Naive thymus-derived CD4-positive, alpha-beta T cell (primary cell): ENCODE measurements at places on chromosomes 3 and 15.

GRCh38 chr3:132556508-132557159, 40.4 kb upstream of the ACKR4 start:
- H3K36me3 ChIP-seq = peaks cover 9% of the 10 kb centered on the region
- DNase-seq = no peak
- H3K27me3 ChIP-seq = no peaks in the 10 kb centered on the region
- H3K27ac ChIP-seq = no peak overlapping the region
- no peaks in the 10 kb centered on the region for H3K4me1 ChIP-seq

DNA sequence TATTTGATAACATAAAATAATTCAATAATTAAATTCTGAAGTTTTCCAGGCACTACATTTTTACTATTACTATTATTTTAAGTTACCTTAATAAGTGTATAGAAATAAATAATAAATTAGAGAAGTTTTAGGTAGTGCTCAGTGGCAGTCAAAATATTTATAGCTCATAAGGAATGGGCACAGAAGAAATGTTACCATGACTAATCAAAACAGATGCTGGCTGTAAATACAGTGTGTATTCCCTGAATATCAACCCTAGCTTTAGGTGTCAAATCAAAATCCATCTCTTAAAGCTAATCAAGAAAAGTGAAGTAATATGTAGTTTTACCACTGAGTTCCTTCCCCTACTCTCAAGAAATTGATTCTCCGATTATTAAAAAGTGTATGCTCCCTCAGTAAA, 35.5 kb downstream of the ZBTB20 start:
- H3K27ac ChIP-seq = no peak overlapping the region
- no peak for DNase-seq
- H3K4me1 ChIP-seq = no peaks in the 10 kb centered on the region
- H3K36me3 ChIP-seq = peaks cover 5% of the 10 kb centered on the region

DNA sequence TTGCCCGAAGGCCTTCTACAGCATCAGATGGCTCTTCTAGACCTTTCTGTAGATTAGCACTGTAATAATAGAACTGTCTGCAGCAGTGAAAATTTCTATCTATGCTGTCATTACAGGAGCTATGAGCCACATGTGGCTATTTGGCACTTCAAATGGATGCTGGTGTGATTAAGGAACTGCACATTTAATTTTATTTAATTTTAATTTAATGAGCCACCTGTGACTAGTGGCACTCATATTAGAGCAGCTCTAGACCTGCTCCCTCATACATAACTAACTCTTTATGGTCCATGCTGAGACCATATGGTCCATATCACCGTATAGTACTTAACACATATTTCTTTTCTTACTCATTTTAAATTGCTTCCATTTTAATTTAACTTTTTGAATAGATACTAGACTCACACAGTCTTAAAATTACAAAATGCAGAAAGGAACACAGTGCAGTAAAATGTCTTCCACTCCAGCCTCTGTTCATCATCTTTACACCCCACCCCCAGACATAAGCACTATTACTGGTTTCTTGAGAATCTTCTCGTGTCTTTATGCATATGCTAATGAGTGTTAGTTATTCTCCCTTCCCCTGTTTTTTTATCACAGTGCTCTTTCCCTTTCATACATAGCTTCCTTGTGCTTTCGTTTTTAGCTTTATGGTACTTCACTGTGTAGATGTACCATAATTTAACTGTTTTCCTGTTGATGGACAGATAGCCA, 9.6 kb downstream of the LSM3 start:
- no peak overlapping the region for H3K4me3 ChIP-seq
- H3K36me3 ChIP-seq = no peaks in the 10 kb centered on the region

DNA sequence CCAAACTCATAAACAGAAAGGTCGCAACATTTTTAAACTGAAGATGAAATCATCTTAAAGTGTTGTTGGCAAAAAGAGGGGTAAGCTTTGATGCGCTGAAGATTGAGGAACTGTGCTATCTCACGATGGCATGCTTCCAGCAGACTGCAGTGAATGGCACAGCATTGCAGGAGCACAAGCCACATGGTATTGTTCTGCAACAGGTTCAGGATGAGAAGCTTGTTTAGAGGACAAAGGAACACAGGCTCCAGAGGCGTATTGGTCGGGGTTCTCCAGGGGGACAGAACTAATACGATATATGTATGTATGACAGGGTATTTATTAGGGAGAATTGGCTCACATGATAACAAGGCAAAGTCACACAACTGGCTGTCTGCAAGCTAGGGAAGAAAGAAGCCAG, 13.8 kb upstream of the PLD1 start:
- H3K27me3 ChIP-seq = no peaks in the 10 kb centered on the region
- DNase-seq = no peak
- no peaks in the 10 kb centered on the region for H3K4me1 ChIP-seq
- no peak overlapping the region for H3K4me3 ChIP-seq
- H3K36me3 ChIP-seq = no peaks in the 10 kb centered on the region

GRCh38 chr3:45946875-45947274, 3.6 kb downstream of the CXCR6 start:
- H3K36me3 ChIP-seq = peaks cover 7% of the 10 kb centered on the region
- no peaks in the 10 kb centered on the region for H3K27me3 ChIP-seq
- H3K4me3 ChIP-seq = no peak overlapping the region

DNA sequence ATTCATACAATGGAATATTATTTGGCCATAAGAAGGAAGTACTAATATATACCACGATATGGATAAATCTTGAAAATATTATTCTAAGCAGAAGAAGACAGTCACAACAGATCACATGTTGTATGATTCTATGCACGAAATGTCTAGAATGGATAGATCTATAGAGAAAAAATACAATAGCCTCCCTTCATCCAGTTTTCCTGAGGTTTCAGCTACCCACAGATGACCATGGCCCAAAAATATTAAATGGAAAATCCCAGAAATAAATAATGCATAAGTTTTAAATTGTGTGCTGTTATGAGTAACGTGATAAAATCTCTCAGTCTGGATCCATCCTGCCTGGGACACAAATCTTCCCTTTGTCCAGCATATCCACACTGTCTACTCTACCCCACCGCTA, 162.2 kb upstream of the ST8SIA2 start:
- no peaks in the 10 kb centered on the region for H3K36me3 ChIP-seq
- no peak overlapping the region for H3K4me3 ChIP-seq
- H3K27ac ChIP-seq = no peak overlapping the region
- no peaks in the 10 kb centered on the region for H3K4me1 ChIP-seq

GRCh38 chr15:62672268-62672667, 370.3 kb upstream of the TPM1 start:
- no peaks in the 10 kb centered on the region for H3K36me3 ChIP-seq
- H3K4me3 ChIP-seq = no peak overlapping the region
- DNase-seq = no peak
- no peaks in the 10 kb centered on the region for H3K4me1 ChIP-seq

- H3K36me3 ChIP-seq = no peaks in the 10 kb centered on the region
- H3K4me3 ChIP-seq = no peak overlapping the region
- no peak for DNase-seq
These were observed 106.5 kb downstream of the TPRG1 start for GRCh38 chr3:189278221-189278620.

DNA sequence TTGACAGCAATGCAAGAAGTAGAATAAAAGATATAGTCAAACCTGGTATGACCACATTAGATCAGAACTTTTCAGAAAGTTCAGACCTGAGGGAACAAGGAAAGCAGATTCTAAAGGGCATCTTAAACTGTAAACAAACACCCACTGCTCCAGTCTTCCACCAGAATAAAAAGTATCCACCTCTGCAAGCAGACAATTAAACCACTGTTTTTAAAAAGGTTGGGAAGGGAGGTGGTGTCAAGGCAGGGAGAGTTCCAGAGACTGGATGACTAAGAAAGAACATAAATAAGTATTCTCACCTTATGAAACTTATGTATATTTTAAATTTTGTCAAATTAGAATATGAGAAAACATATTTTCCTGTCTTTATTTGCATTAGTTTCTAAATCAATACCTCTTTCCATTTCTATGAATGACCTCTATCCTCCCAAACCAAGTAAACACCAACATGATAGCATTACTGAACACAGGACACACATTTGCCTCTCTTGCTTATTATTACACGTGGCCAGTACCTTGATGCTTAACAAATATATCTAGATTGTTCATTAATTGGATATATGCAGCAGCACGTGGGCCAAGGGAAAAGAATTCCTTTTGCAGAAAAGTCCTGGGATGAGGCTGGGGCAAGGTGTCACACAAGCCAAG, 31.6 kb downstream of the PIK3CB start:
- no peak overlapping the region for H3K4me3 ChIP-seq
- H3K36me3 ChIP-seq = no peaks in the 10 kb centered on the region
- no peaks in the 10 kb centered on the region for H3K4me1 ChIP-seq
- H3K27me3 ChIP-seq = no peaks in the 10 kb centered on the region

- no peak overlapping the region for H3K4me3 ChIP-seq
- H3K4me1 ChIP-seq = no peaks in the 10 kb centered on the region
- DNase-seq = no peak
- no peaks in the 10 kb centered on the region for H3K36me3 ChIP-seq
- no peak overlapping the region for H3K27ac ChIP-seq
- no peaks in the 10 kb centered on the region for H3K27me3 ChIP-seq
These were observed 436.9 kb upstream of the C2CD4B start for GRCh38 chr15:62601777-62602545.
